ENCODE measurements at places on chromosomes 1 and 21.
A peak's percentile ranks its signal among the peaks of the same experiment; 100 is the strongest.

- no peak for DNase-seq
Measured at GRCh38 chr1:23575226-23575810, 16.0 kb upstream of the ID3 start.

DNA sequence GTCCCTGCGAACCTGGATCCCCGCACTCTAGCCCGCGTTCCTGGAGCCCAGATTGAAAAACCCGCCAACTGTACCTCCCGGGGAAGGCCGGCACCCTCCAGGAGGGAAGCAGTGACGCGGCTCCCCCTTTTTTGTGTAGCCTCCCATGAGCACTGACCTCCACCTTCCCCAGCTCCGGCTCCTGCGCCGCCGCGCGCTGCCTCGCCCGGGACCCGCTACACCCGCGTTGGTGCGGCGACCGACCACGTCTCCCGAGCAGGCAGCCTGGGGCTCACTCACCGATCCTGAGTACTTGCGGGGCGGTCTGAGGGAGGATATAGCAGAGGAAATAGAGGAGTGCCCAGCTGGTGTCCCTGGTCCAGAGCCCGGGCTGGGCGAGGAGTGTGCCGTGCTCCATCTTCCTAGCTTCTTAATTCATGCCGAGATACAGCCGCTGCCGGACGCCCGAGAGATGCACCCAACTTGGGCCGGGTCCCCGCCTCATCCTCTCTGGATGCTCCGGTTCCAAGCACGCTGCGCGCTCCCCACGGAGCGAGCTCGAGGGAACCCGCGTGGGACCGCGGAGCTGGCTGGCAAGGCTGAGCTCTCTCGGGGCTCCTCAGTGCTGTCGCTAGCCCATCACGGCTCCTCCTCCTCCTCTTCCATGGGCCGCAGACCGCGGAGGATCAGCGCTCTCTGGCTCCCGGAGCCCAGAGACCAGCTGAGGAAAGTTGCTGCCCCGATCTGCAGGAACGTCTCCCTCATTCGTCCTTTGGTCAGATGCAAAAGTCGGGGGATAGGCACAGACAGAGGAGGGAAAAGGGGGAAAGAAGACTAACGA, 482 bp downstream of the GRIK1 start:
- no peak for DNase-seq

DNA sequence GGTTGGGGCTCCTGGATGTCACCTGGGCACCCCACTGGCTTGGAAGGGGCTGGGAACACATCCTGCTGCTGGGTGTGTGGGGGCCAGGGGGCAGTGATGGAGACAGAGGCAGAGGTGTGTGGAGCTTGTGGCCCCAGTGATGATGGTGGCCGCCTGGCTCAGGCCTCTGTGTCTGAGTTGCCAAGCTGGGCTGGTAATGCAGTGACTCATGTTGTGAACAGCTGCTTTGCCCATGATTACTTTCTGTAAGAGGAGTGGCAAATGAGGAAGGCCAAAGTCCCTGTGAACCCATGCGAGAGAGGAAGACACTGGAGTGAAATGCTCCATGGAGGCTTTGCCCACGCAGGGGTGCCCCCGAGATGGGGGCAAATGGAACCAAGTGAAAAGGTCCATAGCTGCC, 86.8 kb downstream of the KCNJ6 start:
- DNase-seq = peak; percentile 70

DNA sequence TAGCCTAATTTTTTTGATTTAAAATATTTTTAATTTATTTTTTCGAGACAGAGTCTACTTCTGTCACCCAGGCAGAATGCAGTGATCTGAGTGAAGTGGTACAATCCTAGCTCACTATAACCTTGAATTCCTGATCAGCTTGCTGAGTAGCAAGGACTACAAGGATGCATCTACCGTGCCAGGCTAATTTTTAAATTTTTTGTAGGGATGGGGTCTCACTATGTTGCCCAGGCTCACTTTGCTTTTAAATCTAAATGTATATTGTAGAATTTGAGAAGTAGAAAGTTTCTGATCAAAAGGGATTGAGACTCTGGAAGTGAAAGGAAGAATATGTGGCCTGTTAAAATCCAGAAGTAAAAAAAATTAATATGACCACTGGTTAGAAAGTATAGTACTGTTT, 1.6 kb downstream of the STX12 start:
- DNase-seq = no peak

GRCh38 chr1:109350182-109350581, 43.4 kb upstream of the MYBPHL start:
- no peak for DNase-seq

DNA sequence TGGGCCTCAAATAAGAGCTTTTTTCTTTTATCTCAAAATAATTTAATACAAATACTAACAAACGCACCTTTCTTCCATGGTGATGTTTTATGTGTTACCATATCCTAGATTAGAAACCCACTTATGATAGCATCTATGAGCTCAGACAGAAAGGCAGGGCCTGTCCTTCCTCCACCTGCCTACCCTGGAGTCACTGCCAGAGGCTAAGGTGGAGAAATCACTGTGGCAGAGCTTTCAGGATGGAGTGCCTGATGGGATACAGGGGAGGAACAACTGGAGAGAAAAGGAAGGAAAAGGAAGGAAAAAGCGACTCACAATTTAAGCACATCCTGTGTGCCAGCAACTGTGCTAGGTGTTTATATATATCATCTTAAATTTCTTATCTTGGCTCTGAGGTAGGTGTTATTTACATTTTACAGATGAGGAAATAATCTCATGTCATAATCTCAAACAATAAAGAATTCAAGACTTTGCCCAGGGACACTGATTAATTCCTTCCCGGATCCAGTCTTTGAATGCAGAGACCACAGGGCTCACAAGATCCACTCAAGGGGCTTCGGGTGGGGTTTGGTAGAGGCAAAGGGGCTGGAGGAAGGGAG, 45.4 kb downstream of the RCAN1 start:
- DNase-seq = no peak

- no peak for DNase-seq
Measured at GRCh38 chr1:182330303-182330702, 61.3 kb downstream of the GLUL start.

DNA sequence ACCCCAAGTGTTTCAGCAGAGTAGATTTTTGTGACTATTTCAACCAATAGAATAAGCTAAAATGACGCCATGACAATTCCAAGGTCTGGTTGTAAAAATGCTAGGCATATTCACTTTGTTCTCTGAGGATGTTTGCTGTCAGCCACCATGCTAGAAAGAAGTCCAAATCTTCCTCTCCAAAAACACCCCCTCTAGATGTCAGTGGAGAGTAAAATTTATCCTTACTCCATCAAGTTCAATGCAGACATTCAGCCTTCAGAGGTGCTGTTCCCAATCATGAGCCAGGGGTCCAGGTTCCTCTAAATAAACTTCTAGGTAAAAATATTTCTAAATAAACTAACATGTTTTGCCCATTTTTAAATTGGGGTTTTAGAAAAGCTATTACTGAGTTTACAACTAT, 395.4 kb upstream of the ADAMTS5 start:
- no peak for DNase-seq

DNA sequence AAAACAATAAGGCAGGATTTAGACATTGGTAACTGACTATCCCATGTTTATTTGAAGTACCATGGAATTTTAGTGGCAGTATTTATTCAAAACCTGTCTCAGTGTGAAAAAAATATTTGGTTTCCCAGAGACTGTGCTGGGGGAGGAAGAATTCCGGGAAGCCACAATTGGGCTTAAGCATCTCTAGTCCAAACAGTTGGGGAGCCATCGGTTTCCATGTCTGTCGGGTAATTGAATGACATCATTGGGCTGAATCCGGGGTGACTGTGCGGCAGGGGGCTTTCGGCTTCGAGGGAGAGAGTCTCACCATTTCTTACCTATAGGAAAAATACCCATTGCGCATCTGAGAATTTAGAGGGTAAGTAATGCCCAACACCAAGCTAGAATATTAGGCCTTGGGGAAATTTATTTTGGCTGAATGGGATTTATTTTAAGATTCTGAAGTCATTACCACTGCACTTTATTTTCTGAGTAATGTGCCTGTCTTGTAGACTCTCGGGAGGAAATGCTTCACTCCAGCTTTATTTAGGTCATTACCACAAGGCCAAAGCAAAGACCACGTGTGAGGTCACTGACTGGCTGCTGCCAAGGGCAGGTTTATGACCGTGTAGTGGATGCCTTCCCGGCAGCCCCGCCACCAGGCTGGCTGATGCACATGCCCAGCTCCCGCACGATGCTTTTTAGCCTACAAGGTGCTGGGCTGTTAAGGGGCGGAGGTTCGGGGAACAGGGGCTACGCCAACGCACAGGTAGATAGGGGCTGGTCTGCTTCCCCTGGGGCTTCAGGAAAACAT, 23.1 kb upstream of the UMODL1 start:
- DNase-seq = peak; percentile 10

- DNase-seq = no peak
Measured at GRCh38 chr1:3645247-3645646, 4.7 kb downstream of the WRAP73 start.

GRCh38 chr1:219952361-219952760, 24.0 kb upstream of the SLC30A10 start:
- DNase-seq = no peak

DNA sequence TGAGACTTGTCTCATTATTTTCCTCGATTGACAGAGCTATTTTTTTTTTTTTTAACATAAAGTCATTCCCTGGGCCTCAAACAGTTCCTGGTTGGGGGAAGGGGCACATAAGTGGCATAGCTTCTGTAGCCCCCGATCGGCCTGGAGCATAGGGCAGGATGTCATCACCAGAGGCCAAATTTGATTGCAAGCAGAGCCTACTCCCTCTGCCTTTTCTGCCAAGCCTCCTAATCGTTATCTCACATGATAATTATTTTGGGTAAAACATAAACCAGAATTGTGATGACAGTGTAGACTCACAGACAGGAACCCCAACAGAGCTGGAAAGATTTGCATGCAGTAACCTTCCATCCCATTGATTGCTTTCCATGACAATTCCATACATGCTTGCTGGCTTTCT, 404.8 kb downstream of the PCP4 start:
- no peak for DNase-seq

DNA sequence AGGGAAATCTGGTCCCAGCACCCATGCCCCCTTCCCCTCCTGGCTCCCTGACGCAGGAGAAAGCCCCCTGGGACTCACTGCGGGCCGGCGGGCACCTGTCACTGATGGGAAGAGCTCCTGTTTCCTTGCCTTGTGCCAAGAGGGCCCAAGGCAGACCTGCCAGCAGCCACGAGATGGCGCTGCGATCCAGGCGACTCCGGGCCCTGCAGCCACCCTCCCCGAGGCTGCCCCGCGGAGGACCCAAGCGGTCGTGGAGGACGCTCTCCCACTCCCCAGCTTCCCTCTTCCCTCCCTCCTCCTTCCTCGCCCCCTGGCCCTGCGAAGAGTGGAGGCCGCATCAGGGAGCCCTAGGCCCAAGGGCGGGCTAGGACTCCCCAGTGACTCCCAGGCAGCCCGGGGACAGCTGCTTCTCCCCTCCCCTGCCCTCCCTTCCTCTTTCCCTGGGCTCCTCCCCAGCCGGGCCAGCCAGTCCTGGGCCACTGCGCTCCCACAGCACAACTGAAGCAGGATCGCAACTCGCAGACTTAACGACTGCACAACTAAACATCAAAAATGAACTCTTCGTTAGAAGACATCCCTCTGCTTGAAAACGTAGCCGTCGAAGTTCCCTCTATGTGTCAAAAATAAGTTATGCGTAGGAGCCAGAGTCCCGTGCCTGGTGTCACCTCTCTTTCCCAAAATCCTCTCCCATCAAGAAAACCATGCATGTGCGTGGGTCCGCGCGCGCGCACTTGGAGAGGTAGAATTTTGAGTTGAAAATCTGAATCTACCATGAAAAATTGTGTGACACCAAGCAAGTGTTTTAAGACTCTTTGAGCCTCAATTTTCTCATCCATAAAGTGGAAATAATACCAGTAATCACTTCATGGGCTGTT, 34.2 kb downstream of the BATF3 start:
- DNase-seq = peak; percentile 93

GRCh38 chr1:54409156-54410142, 3.3 kb upstream of the SSBP3 start:
- DNase-seq = no peak

DNA sequence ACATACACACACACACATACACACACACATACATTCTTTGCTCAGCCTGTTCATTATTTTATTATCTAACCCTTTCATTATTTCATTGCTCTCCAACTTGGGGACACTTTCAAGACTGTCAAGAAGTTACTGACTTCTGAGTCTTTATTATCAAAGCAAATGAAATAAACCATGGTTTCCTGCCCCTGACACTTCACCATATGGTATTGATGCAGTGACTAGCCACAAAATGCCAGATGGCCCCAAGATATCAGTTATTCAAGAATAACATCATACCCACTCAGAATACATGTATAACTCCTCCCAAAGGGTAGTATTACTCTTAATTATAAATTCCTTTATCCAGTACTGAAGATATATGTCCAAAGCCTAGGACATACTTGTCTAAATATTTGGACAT, 197.3 kb downstream of the MRPL39 start:
- no peak for DNase-seq

DNA sequence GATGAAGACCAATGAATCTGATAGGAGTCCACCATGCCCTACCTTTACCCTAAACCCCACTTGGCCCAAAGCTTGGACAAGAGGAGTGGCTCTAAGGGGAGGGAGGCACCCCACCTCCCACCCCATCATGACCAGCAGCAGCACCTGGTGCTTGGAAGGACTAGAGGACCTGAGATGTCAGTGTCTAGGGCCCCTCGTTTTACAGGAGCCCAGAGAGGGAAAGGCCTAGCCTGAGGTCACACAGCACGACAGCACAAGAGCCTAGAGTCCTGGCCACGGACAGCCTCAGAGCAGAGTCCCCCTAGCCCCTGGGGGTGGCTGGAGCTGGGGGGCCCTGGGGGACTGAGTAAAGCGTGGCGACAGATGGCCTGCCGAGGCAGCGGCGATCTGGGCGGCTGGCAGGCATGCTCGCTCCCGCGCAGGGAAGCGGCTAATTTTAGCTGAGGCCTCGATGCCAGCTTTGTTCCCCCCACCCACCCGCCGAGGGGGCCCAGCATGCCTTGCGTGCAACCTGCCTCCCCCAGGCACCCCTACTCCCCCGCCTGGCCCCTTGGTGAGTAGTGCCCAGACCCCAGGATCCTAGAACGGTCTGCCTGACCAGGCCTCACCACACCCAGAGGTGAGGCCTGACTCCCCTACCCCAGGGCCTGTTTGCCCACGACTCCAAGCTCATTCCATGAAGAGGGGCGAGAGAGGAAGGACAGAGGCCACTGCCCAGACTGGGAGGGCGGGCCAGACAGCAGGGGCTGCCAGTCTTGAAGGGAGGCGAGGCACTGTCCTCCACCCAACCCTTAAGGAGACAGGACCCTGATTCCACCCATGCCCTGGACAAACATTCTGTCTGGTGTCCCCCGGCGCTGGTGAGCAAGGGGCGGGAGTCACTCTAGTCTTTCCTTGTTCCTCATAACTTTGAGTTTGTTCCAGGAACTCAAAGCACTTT, 39.0 kb downstream of the AHDC1 start:
- no peak for DNase-seq

DNA sequence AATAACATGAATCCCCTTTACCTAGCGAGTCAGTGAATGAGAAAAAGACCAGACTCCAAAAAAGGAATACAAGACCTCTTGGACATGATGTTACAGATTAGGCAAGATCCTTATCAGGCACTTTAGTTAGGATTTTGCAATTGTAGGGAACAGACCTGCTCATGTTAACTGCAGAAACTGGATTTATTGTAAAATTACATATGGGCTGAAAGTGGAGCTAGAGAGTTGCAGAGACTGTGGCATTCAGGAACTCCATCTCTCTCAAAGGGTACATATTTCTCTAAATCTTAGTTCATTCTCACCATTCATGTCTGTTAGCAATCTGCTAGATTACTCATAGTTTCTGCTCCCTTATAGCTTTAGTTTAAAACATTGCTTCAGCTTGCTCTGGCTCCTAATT, 142.2 kb downstream of the PAPPA2 start:
- no peak for DNase-seq

GRCh38 chr1:184761969-184762485, 7.4 kb upstream of the EDEM3 start:
- peak; percentile 19 for DNase-seq
